WTC11 (cell line): ENCODE measurements at places on chromosomes 16 and 17.

DNA sequence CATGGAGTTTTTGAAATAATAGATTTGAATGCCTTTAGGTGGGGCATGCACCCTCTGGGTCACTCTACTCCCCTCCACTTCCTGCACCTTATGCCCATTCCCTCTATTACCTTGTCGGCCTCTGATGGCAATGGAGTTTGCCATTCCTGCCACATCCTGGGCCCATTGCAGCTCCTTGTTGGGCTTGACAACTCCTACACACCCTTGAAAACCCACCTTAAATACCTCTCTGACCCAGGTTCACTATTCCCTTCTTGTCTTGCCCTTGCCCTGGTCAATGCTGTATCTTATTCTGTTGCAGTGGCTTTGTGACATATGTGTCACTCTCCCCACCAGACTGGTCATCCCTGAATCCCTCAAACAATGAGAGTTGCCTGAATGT, 2.4 kb downstream of the CCR7 start:
- no peak for DNase-seq

GRCh38 chr17:1957037-1957436, 68.1 kb downstream of the RTN4RL1 start:
- no peak for DNase-seq

- DNase-seq = no peak
Measured at GRCh38 chr17:50279181-50279526, 4.9 kb downstream of the TMEM92 start.

GRCh38 chr16:74465281-74465680, 44.0 kb upstream of the CLEC18B start:
- no peak for DNase-seq

- DNase-seq = no peak
Measured at GRCh38 chr16:48619547-48619946, 9.6 kb upstream of the N4BP1 start.

GRCh38 chr17:219696-220095, 38.2 kb upstream of the DOC2B start:
- DNase-seq = no peak

DNA sequence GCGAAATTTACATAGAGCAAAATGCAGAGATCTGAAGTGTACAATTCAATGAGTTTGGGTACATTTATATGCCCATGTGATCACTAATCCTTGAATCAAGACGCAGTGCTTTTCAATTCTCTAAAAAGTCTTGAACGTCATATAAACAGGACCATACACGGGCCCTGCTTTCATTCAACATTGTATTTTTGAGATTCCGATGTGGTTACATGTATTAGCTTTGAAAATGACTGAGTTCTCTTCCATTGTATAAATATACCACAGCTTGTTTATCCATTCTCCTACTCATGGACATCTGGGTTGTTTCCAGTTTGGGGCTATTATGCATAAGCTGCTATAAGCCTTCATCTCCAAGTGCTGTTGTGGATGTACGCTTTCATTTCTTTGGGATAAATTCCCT, 45.5 kb downstream of the ZCCHC14 start:
- no peak for DNase-seq

DNA sequence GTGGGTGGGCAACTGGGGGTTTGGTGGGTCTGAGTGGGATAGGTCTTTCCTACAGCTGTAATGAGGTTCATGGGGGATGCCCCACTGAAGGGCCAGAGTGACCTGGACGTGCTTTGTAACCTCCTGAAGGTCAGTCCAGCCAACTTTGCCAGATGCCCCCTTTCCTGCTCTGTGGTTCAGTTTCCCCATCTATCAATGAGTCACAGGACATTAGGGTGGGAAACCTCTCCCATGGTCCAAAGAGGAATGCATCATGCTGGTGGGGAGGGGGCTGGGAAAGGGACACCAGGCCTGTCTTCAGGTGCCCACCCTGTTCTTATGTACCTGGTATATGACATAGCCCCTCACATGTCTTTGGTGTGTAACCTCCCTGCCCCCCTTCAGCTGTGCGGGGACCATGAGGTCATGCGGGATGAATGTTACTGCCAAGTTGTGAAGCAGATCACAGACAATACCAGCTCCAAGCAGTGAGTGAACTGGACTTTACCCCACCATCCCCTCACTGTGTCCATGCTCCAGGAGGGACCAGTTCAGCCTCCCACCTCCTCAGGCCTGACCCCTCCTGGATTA, 24.0 kb upstream of the ALKBH5 start:
- no peak for DNase-seq

DNA sequence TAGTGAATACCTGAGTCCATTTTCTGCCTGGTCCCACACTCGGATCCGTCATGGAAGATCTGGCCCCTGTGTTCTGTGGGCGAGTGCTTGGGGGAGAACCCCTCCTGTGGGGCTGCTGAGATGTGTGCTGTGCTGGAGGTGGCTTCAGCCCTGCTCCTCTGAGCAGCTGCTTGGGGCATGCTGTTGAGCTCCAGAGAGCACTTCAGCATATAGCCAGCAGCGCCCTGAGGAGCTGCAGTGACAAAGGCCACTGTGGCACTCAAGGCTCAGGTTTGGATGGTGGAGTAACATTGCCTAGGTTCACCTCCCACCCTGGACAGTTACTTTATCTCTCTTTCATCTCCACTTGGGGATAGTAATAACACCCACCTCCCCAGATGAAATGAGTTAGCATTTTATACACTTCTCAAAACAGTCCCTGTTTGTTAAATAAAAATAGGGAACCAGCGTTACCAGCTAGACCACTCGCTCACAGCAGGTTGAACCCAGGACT, 75.3 kb downstream of the KSR1 start:
- no peak for DNase-seq

- no peak for DNase-seq
Measured at GRCh38 chr16:81992859-81993258, 18.4 kb downstream of the SDR42E1 start.

GRCh38 chr16:87461466-87461991, 31.3 kb downstream of the ZCCHC14 start:
- DNase-seq = peak; percentile 94

DNA sequence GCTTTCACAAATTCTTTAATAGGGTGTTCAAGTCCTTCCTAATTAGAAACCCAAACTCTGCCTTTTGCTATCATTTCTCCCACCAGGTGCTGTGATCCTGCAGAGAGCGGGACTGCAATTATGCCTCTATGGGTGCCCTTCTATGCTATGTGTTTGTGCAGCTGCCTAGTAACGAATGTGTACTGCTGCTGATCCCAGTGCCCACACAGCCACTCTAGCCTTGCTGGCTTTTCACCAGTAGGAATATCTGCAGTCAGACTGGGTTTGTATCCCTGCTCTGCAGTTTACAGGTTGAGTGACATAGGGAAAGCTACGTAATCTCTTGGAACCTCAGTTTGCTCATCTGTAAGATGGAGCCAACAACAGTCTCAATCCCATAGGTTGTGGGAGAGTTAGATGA, 179.6 kb upstream of the IRX3 start:
- no peak for DNase-seq

DNA sequence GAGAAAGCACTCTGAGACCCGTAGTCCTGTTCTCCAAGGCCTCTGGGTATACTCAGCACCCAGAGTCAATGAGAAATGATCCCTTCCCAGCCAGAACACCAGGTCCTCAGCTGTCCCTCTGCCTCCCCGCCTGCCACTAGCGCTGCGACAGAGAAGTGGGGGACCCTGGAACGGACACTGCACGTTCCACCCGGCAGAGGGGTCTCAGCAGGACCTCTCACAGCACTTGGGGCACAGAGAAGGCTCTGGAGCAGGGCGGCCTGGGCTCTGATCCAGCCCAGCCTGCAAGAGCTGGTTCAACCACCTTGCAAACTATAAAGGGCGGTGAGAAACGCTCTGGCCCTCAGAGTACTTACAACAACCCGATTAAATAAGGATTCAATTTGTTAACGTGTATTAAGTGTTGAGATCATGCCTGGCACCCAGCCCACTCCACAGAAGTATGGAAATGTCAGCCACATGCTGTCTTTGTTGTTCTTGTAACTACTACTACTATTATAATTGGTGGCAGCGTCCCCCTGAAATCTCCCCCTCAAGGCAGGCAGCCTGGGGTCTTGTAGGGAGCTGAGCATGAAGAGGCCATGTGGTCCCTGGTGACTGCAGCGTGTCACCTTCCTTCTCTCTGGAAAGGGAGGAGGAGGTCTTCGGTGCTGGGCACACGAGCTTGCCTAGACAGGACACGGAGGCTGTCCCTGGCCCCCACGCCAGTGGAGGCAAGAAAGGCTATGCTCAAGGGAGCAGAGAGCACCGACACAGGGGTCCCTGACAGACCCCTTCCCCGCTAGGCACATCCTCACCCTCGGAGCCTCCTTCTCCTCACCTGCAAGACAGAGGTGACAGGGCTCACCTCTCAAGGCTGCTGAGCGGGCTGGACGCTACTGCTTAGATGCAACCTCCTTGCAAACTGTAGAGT, 2.4 kb downstream of the OSGIN1 start:
- DNase-seq = no peak

GRCh38 chr16:740459-740763, 386 bp downstream of the CIAO3 start:
- no peak for DNase-seq

DNA sequence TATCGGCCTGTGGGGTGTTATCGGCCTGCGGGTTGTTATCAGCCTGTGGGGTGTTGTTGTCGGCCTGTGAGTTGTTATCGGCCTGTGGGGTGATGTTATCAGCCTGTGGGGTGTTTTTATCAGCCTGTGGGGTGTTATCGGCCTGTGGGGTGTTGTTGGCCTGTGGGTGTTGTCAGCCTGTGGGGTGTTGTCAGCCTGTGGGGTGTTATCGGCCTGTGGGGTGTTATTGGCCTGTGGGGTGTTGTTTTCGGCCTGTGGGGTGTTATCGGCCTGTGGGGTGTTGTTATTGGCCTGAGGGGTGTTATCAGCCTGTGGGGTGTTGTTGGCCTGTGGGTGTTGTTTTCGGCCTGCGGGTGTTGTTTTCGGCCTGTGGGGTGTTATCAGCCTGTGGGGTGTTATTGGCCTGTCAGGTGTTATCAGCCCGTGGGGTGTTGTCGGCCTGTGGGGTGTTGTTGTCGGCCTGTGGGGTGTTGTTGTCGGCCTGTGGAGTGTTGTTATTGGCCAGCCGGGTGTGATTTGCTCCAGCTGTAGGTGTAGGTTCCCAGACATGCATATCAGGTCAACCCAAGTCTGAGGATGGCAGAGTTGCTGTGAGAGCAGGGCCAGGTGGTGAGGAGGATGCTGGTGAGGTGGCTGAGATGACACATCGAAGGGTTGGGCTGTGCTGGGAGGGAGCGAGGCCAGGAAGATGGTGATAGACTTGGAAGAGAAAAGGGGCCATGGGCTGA, 7.1 kb downstream of the TRARG1 start:
- no peak for DNase-seq

- no peak for DNase-seq
Measured at GRCh38 chr17:71024172-71024571, 854.8 kb downstream of the KCNJ2 start.

GRCh38 chr17:40542558-40543411, 22.5 kb downstream of the CCR7 start:
- peak; percentile 7 for DNase-seq

- no peak for DNase-seq
Measured at GRCh38 chr17:28193241-28193640, 125.8 kb upstream of the TMEM97 start.

GRCh38 chr17:49223517-49224197, 6.9 kb downstream of the PHOSPHO1 start:
- DNase-seq = peak; percentile 92

- no peak for DNase-seq
Measured at GRCh38 chr16:53100131-53100748, 45.4 kb downstream of the CHD9 start.

- DNase-seq = no peak
Measured at GRCh38 chr17:34673995-34674890, 94.9 kb downstream of the TMEM132E start.

DNA sequence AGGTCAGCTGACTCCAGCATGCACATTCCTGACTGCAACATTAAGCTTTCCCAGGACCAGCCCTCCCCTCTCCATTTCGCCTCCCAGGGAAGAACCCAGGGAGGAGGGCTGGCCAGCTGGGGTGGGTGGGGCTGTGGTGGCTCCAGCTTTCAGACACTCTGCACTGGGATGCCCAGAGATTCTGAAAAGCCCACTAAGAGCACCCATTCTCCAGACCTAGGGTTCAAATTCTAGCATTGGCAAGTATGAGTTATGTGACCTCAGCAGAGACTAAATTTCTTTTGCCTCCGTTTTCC, 7.8 kb downstream of the DLX3 start:
- no peak for DNase-seq

GRCh38 chr16:88569614-88569984, 604 bp upstream of the ZC3H18 start:
- peak; percentile 34 for DNase-seq

DNA sequence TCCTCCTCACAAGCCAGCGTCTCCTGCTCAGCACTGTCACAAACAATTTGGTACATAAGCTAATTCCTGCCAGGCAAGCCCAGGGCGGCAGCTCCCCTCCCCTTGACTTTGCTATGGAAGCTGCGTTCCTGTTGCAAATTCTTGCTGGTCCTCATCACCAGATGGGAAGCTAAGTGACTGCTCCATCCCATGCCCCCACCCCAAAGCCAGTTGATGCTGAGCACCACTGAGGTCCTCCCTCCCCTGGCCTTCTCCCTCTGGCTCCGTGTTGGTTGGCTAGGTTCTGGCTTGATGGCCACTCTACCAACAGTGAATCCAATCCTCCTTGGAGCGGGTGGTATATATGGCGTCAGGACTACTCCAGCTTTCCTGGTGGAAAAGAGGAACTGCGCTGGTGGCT, 34.4 kb downstream of the PIPOX start:
- no peak for DNase-seq

DNA sequence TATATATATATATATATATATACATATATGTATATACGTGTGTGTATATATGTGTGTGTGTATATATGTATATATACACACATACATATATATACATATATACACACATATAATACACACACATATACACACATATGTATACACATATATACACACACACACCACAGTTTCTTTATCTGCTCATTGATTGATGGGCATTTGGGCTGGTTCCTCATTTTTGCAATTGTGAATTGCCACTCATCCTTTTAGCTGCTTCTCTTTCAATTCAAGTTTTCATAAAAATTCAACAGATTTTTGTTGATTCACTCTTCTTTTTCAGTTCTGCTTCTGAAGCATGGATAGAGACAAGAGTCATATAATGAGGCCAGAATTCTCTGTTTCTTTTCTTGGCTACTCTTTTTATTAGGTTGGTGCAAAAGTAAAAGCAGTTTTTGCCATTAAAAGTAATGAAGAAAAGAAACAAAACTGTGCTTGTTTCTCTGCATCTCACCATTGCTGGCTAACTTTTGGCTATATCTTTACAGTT, 44.5 kb downstream of the SLFN5 start:
- DNase-seq = no peak

DNA sequence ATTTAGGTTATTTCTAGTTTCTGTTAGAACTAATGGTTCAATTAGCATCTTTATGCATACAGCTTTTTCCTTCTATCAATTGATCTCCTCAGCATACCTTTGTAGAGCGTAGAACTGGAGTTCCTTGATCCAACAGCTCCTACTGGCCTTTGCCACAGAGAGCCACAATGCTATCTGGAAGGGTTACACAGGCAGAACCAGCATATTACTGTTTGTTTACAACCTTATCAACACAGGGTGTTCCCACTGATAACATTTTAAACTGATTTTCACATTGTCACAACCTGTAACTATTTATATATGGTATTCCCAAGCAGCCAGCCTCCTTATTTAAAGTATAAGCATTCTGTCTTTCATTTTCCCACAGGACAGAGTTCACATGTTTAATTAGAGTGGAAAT, 382.2 kb downstream of the MAF start:
- DNase-seq = no peak

GRCh38 chr16:67284699-67285646, 5.6 kb downstream of the PLEKHG4 start:
- DNase-seq = peak; percentile 84

GRCh38 chr17:41777574-41778188, 8.8 kb downstream of the JUP start:
- DNase-seq = no peak
